Upper lobe of left lung (tissue), 6 donors: ENCODE measurements at places on chromosomes 13 and 19. TPM values are rescaled to one million over a fixed set of nuclear protein-coding genes. Genes with fewer than 3 reads are reported as not detected.

DNA sequence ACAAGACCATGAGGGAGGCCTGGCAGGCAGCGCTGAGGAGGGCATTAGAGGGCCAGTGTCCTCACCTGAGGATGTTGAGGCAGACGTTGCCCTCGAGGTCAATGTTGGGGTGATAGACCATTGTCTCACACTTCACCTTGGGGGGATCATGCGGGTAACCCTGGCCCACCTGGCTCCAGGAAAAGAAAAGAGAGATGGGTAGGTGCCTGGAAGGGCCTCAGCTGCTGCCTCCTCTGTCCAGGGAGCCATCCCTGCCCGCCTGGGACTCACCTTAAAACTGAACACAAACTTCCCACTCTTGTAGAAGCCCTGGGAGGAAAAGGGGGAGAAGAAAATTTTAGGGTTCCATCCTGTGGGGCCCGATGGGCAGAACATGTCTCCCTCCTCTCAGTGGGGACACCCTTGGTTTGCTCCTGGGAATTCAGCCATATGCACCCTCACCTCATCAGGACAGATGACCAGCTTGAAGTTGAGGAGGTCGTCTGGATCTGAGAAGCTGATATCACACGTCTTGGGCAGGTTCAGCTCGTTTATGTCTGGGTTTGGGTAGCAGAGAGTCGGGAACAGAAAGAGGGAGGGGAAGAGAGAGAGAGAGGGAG is 1.7 kb downstream of the UBE2M start:
- peak overlapping the region; percentile 96 for H3K4me3 ChIP-seq
- DNase-seq = no peak
- H3K27me3 ChIP-seq = no peaks in the 10 kb centered on the region
- peaks cover 30% of the 10 kb centered on the region for H3K36me3 ChIP-seq
- H3K4me1 ChIP-seq = peaks cover 63% of the 10 kb centered on the region

GRCh38 chr13:39394796-39395678 is 208.0 kb downstream of the LHFPL6 start:
- no peak overlapping the region for H3K4me3 ChIP-seq
- no peak overlapping the region for H3K27ac ChIP-seq
- H3K36me3 ChIP-seq = no peaks in the 10 kb centered on the region
- H3K27me3 ChIP-seq = no peaks in the 10 kb centered on the region
- DNase-seq = no peak

DNA sequence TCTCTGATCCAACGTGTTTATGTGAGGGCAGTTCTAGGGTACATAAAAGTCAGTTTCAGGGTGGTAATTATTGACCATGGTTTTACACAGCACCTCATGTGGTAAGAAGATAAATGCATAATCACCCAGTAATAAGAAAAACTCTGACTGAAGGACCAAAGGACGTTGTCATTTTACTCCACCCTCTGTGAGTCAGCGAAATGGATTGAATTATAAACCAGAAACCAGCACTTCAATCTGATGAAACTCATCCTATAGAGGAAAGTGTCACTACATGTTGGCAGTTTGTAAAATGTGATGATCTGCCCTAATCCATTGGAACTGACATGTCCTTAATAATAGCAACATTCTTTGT is 406.8 kb downstream of the KLF5 start:
- no peaks in the 10 kb centered on the region for H3K4me1 ChIP-seq
- no peaks in the 10 kb centered on the region for H3K36me3 ChIP-seq
- DNase-seq = no peak
- no peak overlapping the region for H3K4me3 ChIP-seq
- H3K27me3 ChIP-seq = no peaks in the 10 kb centered on the region

DNA sequence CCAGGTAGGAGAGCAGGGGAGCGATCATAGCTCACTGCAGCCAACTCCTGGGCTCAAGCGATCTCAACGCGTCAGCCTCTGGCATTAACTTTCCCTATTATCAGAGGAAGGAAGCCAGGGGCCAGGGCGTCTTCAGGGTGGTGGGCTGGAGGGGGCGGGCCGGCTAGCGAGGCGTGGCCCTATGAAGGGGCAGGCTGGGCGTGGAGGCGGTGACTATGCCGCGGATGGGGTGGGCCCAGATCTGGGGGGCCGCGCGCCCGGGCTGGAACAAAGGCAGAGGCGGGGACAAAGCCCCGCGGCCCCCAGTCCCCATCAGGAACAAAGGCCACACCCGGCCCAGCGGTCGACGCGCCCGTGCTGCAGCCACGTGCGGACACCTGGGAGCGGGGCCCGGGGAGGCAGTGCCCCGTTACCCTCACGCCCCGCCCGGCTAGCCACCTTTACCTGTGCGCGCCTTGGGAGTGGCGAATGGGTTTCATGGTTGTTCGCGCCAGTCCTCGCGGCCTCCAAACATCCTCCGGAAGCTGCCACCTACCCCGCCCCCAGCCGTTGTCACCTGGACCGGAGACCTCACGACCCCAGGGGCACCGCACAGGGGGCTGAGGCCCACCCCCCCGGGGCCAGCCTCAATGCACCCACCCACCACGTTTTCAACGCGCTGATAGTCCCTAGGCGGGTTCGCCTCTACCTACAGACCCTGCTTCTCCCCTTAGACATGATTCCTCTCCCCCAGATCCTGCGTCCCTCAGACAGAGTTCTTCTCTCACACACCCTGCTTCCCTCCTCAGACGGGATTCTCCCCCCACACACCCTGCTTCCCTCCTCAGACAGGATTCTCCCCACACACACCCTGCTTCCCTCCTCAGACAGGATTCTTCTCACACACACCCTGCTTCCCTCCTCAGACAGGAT is 5.4 kb upstream of the TRIM28 start:
- peak; percentile 87 for DNase-seq
- no peaks in the 10 kb centered on the region for H3K36me3 ChIP-seq
- peaks cover 20% of the 10 kb centered on the region for H3K4me1 ChIP-seq

DNA sequence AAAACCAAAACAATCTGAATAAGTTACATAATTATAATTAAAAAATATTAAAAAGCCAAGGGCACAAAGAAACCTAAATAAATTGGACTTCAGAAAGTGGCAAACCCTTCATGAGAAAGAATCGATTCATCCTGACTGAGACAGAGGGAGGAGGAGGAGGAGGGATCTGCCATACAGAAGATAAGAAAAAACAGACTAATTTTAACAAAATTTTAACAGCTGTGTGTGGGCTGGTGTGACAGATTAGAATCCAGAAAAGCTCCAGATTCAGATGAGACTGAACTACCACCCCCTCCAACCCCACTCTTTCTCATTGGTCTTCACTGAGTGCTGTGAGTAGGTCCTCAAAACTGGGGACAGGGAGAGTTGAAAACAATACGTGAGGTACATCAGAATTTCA is 111.5 kb upstream of the HTR2A start:
- no peaks in the 10 kb centered on the region for H3K4me1 ChIP-seq
- DNase-seq = no peak
- H3K4me3 ChIP-seq = no peak overlapping the region
- no peak overlapping the region for H3K27ac ChIP-seq
- no peaks in the 10 kb centered on the region for H3K27me3 ChIP-seq

The CBARP gene
- 0.30 TPM for total RNA-seq

DNA sequence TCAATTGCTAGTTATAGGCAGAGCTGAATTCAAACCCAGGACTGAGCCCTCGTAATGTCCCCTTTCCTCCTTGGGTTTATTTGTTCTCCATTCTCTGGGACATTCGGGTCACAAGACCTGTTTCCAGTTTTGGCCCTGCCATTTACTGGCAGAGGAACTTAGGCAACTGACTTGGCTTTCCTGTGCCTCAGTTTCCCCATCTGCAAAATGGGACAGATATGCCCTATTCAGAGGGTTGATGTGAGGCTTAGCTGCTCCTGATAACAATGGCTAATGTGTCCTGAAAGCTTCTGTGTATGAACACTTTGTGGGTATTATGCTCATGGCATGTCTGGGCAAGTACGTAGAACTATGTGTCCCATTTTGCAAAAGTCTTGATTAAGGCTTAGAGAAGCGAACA is 996 bp downstream of the ZNF524 start:
- H3K36me3 ChIP-seq = peaks cover 2% of the 10 kb centered on the region
- H3K4me1 ChIP-seq = peaks cover 28% of the 10 kb centered on the region
- H3K27me3 ChIP-seq = no peaks in the 10 kb centered on the region
- H3K27ac ChIP-seq = peak overlapping the region; percentile 99
- H3K4me3 ChIP-seq = peak overlapping the region; percentile 89

- peak overlapping the region; percentile 30 for H3K27ac ChIP-seq
- H3K36me3 ChIP-seq = no peaks in the 10 kb centered on the region
- H3K4me3 ChIP-seq = peak overlapping the region; percentile 7
- DNase-seq = no peak
Observed at GRCh38 chr13:30697177-30697953, 38.0 kb upstream of the ALOX5AP start.
